Lower lobe of right lung (tissue), 2 donors: ENCODE measurements at places on chromosomes 2 and 18. TPM values are rescaled to one million over a fixed set of nuclear protein-coding genes. Genes with fewer than 3 reads are reported as not detected.
A peak's percentile ranks its signal among the peaks of the same experiment; 100 is the strongest.

GRCh38 chr2:40431600-40431955 is 20.3 kb downstream of the SLC8A1 start:
- DNase-seq, result peak; percentile 53

DNA sequence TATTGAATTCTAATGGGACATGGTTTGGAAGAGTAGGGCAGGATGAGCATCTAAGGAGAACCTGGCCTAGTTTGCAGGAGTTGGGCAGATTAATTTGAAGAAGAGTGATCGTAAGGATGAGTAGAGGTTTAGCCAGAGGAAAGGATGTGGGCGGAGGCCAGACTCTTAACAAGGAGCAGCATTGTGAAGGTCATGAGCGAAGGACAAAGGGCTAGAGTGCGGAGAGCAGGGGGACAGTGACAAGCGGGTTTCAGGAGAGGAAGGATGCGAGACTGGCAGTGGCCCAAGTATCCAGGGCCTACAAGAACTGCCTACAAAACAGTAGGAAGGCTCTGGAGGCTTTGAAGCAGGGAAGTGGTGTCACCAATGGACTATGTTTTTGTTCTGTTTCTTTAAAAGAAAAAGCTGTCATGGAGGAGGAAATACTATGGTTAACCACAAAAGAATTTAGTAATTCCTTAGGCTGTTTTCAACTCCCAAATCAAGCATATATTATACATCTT is 20.1 kb downstream of the SLC66A3 start:
- no peak for DNase-seq

Gene HOXD12
- not detected for total RNA-seq

- DNase-seq, result no peak
Observed at GRCh38 chr2:178241844-178242551, 47.7 kb downstream of the OSBPL6 start.

Gene KCNIP3
- total RNA-seq, result 2.6 TPM

Gene SERPINB12
- not detected for total RNA-seq

Gene PAIP2B
- total RNA-seq, result 7.7 TPM

Gene CYP26B1
- total RNA-seq, result 2.5 TPM

GRCh38 chr2:212181646-212182045 is 357.0 kb downstream of the ERBB4 start:
- no peak for DNase-seq

DNA sequence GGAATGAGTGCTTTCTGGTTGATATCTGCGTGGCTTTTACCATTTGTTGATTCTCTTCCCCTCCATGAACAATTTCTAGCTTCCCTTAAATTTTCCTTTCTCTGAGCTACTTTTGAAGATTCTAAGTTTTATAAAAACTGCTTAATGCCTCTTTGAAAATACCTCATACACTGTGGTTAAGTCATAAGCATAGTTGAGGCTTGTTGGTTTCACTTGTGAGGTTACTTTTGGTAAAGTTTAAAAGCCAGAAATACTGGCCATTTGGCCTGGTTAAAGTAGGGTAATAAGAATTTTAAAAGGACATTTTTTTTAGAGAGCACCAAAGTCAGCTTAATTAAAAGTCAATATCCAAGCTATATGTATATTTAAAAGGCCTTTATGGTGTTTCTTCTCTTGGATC is 21.3 kb upstream of the CAPN13 start:
- no peak for DNase-seq

- DNase-seq, result peak; percentile 45
Observed at GRCh38 chr2:45595721-45596435, 15.2 kb downstream of the SRBD1 start.

DNA sequence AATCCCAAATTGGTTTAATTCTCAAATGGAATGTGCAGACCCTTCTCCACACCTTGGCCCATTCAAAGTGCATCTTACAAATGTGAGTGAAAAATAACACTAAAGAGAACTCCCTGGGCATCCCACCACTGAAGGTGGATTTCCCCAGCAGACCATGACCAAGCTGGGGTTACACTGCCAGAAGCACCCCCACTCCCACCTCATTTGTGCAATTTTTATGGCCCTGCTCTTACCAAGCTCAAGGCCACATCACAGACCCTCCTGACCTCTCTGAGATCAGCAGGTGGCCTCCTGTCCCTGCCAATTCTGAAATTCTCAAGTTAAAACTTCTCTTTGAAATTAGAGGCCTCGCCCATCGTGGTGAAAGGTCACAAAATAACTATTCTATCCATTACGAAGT is 21.6 kb downstream of the SIGLEC15 start:
- no peak for DNase-seq

GRCh38 chr2:119474371-119475224 is 42.9 kb downstream of the TMEM37 start:
- no peak for DNase-seq

Gene LGALSL
- 30.8 TPM for total RNA-seq

DNA sequence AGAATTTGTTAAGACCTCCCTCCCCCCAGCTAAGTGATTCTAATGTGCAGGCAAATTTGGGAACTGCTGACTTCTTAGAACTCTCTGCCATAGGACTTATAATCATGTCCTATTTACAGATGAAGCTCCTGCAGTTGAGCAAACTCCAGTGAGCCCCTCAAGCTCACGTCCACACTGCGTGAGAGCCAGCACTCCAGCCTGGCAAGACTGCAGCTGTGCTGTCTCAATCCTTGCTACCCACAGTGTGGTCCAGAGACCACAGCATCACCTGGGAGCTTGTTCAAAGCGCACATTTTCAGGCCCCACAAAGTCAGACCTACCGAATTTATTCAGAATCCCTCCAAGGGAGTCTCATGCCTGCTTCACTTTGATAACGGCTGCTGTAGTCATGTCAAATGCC is 243.2 kb upstream of the RAB12 start:
- DNase-seq, result no peak

Gene BOK
- 44.2 TPM for total RNA-seq

DNA sequence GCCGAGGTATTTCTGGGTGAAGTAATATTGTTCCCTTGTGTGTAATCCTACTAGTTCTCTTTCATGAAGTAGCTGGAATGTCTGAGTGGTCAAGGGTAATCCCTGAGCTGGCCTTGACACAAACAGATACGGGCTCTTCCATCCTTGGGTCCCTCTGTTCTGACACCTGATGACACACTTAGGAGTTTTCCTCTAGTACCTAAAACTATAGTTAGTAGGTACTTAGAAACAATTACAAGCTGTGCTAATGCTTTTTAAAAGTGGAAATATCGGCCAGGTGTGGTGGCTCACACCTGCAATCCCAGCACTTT is 59.2 kb upstream of the IL1R1 start:
- DNase-seq, result no peak

- no peak for DNase-seq
Observed at GRCh38 chr2:109403841-109404201, 209.9 kb downstream of the SEPTIN10 start.

Gene MYO5B
- total RNA-seq, result 23.3 TPM

DNA sequence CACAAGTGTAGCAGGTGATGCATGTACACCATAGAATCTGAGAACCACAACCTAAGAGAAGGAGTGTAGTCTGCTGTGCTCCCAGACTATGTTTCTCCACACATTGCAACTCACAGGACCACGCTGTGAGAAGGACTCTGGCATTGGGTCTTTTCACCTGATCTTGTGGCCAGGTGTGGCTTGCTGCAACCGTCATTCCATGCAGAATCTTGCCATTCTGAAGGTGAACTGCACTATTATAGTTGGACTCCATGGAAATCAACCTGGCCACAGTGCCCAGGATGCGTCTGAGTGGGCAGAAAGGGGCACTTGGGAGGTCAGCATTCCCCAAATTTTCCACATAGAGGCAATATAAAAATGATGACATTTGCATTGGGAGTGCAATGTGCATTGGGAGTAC is 122.2 kb downstream of the CAPN13 start:
- DNase-seq, result no peak

DNA sequence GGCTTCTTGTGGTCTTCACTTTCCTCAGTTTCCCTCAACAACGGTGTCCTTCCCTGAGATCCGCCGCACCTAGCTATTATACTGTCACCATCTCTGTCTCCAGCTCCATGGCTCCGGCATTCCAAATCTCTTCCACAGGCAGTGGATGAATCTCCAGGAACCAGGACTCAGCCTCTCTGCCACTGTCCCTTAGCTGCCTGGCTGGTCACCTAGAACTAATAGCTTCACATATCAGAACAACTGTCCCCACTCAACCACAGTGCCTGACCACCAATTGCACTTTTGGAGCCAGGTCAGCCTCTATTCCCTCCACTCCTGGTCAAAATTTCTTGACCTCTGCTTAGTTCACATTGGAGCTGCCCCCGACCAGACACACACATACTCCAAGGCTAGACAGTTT is 38.1 kb upstream of the AFF3 start:
- DNase-seq, result no peak

DNA sequence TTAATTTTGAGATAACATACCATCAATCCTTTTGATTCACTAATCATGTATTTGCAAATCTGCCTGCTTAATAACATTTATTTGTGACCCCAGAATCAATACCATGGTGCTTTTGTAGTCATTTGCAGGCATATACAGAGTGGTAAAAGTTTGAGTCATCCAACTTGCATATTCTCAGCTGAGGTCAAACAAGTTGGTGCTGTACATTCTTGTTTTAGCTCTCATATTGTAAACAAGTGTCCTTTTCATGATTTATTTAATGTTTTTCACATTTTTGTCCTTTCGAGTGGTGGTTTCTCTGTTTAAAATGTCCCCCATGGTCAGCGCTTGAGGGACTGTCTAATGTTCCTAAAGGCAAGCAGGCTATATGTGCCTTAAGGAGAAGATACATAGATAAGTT is 17.5 kb downstream of the RAB27B start:
- no peak for DNase-seq

DNA sequence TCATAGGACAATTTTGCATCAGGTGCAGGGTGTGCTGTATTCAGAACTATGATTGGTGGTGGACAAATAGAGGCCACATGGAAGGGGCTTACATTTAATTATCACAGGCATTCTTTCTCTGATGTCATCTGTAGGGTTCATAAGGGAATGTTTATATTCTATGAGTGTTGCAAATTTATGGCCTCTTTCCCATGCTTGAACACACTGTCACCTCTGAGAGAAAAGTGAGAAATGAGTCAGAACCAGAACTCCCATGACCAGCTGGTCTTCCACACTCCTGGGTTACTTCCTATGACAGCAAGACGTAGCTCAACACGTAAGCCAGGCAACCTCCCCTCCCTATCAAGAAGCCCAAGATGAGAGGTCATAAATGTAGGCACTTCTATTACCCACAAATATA is 310.8 kb downstream of the PIEZO2 start:
- no peak for DNase-seq

DNA sequence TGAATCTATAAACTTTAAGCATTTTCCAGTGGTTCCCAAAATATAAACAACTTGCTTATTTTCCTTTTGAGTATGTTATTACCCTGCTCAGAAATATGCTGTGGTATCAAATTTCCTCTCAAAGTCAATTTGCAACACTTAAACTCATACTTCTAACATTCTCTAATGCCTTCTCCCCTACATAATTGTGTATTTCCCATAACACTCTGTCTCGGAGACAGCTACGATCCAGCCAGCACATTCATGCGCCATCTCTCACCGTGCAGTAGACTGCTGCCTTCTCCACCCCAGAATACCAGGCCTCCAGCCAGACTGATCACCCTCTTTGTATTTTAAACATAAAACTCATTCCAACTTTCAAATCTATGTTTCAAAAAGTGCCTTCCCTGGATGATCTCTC is 41.8 kb downstream of the TIMM21 start:
- no peak for DNase-seq

DNA sequence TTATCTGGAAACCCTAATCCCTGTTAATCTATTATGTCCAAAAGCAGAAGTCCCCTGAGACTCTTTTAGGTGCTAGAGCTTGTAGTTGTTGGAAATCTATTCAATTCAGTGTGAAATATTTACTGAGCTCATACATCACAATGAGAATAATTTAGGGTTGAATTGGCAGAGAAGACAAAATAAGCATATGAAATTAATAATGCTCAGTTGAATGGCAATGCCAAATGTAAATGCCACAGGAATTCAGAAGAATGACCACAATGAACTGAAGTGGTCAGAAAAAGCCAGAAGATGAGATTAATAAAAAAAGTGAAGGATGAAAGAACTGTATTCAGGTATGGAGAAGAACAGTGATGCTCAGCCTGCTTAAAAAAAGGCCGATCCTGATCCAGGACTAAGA is 8.0 kb upstream of the STAT4 start:
- no peak for DNase-seq

- DNase-seq, result no peak
Observed at GRCh38 chr18:22282311-22283115, 113.1 kb downstream of the GATA6 start.

Gene CD226
- 5.4 TPM for total RNA-seq

GRCh38 chr2:191153716-191154115 is 2.9 kb upstream of the STAT4 start:
- DNase-seq, result no peak

DNA sequence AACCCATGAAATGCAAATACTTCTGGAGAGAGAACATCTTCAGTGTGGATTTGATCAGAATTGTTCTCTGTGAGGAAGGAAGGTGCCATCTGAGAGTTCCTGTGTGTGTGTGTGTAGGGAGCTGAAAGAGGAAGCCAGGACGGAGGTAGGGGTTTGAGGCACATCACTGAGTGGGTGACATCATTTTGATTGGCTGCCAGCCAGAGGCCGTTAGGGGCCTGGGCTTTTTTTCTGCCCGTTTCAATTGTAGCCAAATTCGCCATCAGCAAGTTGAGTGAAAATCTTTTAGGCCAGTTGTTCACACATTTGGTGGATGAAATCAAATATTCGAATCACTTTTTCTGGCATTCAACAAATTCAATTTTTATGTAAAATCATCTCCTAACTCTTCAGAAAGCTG is 48.9 kb downstream of the TSN start:
- no peak for DNase-seq

GRCh38 chr2:145043399-145043834 is 523.5 kb upstream of the ZEB2 start:
- DNase-seq, result no peak

Gene TEX261
- total RNA-seq, result 71.3 TPM

GRCh38 chr2:240132651-240132980 is 3.5 kb downstream of the COPS9 start:
- no peak for DNase-seq

DNA sequence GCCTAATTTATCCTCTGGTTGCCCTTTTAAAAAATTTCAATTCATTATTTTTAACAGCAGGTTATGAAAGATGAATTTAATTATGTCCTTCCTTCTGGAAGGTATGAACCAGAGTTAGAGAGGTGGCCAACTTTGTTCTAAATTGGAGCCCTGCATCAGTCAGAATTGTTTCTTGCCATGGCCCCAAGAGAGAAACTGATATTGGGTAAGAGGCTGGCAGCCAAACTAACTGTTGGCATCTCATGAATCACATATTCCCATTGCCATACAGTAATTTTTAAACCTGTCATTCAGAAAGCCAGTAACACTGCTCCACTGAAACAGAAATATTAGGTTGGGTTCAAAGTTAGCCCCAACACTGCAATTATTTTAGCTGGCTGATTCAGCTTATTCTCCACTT is 67.4 kb downstream of the SMAD2 start:
- no peak for DNase-seq

- DNase-seq, result no peak
Observed at GRCh38 chr2:161417438-161418274, 1.6 kb downstream of the TBR1 start.

GRCh38 chr2:77566582-77566981 is 44.4 kb upstream of the LRRTM4 start:
- DNase-seq, result no peak
